Midbrain (tissue), 1 donor: ENCODE measurements at places on chromosomes 1 and 21.

DNA sequence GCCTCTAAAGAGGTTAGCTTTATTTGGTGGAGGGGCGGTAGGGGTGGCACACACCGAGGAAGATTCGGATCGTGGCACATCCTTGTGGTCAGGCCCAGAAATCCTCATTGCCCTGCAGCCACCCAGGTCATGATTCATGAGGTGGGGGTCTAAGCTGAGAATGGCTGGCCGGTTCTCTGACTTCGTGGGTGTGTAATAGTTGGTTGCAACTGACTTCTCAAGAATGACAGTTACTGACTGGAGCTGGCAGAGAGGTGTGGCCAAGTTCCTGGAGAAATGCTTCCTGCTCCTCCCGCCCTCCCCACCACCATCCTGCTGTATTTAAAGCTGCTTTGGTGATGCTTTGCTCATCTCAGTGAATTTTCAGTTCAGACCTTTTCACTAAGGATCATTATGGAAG lies 198.6 kb downstream of the KIF26B start:
- DNase-seq, result no peak

DNA sequence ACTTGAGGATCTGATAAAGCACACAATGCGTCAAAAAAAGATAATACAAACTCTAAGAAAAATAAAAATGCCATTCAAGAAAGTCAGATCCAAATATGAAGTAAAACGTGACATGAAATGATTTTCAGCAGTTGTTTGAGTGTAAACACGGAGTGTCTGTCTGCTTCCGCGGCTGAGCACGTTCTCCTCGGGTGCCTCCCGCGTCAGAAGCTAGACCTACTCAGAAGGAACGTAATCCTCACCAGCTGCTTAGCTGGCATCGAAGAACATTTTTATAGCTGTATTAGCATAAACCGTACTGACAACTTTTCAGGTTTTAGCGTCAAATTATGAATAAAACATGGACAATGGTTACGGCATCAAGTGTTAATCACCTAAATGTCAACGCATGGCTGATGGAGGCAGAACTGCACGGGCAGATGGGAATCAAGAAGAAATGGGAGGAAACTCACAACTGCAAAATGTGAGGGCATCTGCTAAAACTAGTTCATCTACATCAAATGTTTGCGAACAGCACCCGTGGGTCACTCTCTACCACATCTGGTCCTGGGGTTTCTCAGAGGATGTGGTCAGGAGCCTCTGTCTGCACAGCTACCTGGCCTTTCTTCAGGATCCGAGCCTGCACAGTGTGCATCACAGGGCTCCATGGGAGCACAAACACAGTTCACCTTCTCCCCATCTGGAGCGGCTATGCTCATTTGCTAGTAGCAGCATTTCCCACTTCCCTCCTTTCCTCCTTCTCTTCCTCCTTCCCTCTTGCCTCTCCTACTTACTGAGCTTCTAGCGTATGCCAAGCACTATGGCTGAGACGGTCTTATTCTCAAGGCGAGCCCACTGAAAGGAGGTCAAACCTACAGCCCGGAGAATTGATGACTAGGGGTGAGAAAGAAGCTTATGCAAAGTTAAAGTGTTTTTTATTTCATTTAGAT lies 40.0 kb downstream of the RCAN1 start:
- no peak for DNase-seq

DNA sequence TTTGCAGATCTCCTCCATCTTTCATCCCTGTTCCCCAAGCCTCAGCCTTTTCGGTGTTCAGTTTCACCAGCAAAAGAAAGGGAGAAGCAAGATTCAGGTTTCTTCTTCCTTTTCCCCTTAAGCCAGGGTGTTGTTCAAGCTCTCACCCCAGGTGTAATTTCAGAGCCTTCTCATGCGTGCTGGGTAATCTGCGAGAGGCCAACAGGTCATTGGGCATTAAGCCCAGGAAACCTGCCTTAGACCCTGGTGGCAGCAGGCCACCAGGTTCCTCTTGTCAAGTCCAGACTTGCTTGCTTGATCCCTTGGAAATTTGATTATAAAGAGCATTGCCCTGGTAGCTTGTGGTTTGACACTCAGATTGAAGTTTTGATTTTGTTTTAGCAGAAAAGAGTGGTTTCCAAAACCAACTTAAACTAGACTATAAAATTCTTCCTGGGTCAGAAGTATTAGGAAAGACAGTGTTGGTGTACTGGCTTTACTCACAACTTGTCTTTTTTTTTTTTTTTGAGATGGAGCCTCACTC lies 6.9 kb downstream of the AKR1A1 start:
- DNase-seq, result no peak

DNA sequence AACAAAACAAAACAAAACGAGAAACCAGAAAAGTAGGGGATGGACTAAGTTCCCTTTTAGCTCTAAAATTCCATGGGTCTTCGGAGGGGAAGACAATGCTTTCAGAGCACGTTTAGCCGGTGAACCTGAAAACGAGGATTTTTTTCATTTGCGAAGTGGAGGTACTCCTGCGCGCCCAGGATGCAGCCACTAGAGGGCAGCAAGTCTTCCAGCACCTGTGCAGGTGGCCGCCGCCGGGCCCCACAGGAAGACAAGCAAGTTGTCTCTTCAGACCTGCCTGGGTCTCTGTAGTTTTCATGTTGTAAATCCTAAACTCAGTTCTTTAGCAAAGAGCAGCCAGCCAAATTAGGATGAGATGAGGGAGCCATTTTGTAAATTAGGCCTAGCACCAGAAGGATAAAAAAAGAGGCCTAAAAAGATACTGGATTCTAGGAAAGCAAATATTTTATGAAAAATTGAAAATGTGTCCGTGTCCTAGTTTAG lies 17.7 kb upstream of the SNX27 start:
- DNase-seq, result peak; percentile 41

- no peak for DNase-seq
Measured at GRCh38 chr1:109050228-109050995, 8.5 kb upstream of the WDR47 start.

DNA sequence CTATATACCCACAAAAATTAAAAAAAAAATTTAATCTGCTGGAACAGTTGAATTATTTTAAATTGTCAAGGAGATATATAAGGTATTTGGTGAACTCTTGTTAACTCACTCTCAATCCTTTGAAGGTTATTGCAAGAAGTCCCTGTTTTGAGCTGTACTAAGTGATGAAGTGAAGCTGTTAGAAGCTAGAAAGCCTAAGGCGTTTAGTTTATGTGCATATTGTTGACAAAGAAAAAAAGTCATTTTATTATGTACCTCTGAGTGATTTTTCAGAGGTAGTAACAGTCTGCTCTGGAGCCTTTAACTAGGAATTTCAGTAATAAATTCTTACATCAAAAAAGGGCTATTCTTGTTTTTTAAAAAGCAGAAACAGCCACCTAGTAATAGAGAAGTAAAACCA lies 59.6 kb downstream of the TMEM200B start:
- DNase-seq, result no peak

- no peak for DNase-seq
Measured at GRCh38 chr1:70195342-70195741, 10.0 kb downstream of the LRRC40 start.

DNA sequence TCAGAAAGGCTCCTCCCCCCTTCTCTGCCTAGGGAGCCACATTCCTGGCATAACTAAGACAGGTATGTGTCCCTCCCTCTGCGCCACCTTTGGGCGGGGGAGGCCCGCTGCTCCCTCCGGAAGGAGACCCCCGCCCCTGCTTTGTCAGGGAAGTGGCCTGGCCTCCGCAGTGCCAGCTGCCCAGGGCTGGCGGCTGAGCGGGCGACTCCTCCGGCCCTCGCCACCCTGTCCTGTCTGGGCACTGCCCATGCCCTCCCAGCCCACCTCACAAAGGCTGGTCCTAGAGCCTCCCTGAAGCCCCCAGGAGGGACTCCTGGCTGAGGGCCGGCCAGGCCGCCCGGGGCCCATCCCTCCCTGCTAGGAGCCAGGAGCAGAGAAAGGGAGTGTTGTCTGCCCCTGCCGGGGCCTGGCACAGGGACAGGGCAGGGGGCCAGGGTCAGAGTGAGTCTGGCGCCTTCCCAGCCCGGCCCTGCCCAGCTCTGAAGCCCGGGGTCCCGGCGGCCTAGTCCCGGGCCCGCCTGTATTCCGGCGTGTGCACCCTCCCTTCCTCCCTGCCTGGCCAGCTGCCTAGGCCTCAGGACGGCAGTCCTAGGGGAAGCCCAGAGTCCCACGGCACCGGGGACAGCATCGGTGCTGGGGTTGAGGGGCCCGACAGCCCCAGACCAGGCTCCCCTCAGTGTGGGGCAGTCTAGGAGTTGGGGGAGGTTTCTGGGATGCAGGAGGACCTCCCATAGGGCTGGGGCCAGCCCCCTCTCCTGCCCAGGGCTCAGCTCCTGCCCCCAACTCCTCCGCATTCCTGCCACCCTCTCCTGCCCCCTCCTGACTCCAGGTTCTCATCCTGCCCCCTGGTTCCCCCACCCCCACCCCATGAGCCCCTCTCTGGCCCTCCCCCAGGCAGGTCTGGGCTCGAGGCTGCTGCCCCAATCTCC lies 5.1 kb downstream of the AGRN start:
- peak; percentile 40 for DNase-seq

DNA sequence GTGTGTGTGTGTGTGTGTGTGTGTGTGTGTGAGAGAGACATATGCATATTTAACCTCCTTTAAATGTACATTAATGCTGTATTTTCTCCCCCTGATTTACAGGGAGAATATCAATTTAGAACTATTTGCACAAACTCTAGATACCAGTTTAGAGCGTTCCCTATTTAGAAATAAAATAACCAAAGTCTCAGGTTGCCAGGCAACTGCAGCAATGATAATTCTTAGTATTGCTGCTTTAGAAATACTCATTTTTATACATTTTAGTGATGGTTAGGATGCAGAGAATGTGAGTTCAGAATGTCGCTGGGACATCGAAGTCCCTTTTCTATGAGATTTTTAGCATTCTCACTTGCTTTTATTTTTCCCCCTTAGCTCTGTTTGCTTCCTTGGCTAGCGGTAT lies 497.3 kb downstream of the KIF26B start:
- no peak for DNase-seq

DNA sequence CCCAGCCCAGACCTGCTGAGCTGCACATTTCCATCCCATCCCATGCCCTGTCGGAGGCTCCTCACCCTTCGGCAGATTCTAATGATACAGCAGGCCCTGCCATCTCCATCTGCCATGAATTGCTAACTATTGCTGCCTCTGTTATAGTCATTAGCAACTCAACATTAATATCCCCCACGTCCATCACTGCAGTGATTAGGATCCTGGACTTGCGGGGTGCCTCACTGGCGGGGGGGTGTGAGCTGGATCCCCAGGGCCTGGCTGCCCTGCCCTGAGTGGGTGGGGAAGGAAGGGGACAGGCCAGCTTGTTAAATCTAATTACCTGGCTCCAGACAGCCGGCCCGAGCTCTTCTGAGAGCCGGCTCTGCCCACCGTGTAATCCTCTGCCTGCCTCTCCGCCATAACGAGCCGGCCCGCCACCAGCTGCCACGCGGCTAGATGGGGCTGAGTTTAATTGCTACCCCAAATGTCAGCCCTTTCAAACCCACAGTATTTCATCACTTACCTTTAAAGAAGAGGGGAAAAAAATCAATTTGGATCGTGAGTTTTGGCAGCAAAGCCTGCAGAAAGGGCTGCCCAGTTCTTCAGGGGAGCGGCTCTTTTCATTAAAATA lies 227.3 kb upstream of the CSF3R start:
- no peak for DNase-seq

- peak; percentile 30 for DNase-seq
Measured at GRCh38 chr1:203692565-203693470, 66.2 kb downstream of the ATP2B4 start.

- DNase-seq, result peak; percentile 69
Measured at GRCh38 chr1:161044908-161045735, 655 bp downstream of the USF1 start.

- DNase-seq, result no peak
Measured at GRCh38 chr1:7948960-7949359, 8.3 kb upstream of the TNFRSF9 start.

DNA sequence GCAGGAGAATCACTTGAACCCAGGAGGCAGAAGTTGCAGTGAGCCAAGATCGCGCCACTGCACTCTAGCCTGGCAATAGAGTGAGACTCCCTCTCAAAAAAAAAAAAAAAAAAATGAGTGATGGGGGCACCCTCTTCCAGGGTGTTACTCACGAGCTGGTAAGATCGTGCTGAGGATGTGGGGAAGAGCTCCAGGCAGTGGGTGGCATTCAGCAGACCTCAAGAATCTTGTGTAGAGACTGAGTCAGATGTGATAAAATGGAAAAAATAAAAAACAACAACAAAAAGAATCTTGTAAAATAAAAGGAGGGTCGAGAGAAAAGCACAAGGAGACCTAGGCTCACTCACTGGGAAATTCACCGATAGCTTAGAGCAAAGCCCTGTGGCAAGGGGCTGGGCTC lies 38.5 kb downstream of the EPHA2 start:
- DNase-seq, result no peak

- DNase-seq, result no peak
Measured at GRCh38 chr21:15592957-15593356, 136.8 kb upstream of the USP25 start.

GRCh38 chr1:93433407-93433961 lies 14.4 kb upstream of the FNBP1L start:
- no peak for DNase-seq

- no peak for DNase-seq
Measured at GRCh38 chr1:162387226-162388082, 5.9 kb downstream of the C1orf226 start.

DNA sequence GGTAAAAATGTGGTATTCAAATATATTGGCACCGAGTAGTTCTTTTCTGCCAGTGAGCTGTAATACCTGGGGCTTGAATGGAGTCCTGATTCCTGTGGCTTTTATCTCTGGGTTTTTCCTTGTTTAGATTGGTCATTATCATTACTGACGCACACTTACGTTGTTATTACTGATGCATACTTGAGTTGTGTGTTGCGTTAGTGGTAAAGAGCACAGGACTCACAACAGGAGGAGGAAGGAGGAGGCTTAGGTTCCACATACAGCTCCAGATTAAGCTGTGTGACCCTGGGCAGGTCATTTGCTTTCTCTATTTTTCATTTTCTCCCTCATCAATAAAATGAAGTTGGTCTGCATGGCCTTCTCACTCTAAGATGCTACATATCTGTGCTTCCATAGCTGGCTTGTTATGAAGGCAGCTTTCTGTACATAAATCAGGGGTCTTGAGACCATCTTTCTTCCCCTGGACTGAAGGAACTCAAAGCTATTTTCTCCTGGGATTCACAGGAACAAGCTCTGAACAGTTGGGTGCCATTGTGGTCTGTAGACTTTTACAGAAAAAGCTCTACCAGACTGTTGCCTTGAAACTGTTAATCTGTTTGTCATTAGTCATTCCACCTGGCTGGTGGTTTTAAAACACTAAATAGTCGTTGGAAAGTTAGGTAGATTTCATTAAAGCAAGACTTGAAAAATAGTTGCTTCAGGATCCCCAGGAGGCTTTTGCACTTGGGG lies 5.6 kb downstream of the ARID1A start:
- no peak for DNase-seq

DNA sequence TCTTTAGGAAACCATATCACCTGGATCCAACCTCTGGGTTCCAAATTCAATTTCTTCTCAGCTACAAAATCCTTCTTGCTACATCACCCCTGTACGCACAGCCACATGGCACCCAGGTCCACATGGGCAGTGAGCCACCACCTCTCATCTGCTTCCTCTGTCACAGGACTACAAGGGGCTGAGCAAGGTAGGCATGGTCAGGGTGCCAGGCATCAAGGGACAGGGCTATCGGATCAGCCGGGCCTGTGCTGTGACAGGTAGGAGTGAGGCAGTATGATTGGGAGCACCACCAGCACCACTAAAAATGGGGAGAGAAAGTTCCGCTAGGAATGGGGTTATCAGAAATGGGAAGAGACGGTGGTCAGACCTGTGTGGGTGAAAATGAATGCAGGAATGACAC lies 29.4 kb downstream of the S100A6 start:
- no peak for DNase-seq

GRCh38 chr21:38858026-38858811 lies 52.5 kb downstream of the ETS2 start:
- no peak for DNase-seq
